Gastrocnemius medialis (tissue), 4 donors: ENCODE measurements at places on chromosomes 4 and X. TPM values are rescaled to one million over a fixed set of nuclear protein-coding genes. Genes with fewer than 3 reads are reported as not detected.

GRCh38 chrX:53474707-53475106 lies 40.5 kb upstream of the HSD17B10 start:
- no peak for DNase-seq

GRCh38 chr4:100742045-100742444 lies 224.2 kb upstream of the EMCN start:
- no peak for DNase-seq

DNA sequence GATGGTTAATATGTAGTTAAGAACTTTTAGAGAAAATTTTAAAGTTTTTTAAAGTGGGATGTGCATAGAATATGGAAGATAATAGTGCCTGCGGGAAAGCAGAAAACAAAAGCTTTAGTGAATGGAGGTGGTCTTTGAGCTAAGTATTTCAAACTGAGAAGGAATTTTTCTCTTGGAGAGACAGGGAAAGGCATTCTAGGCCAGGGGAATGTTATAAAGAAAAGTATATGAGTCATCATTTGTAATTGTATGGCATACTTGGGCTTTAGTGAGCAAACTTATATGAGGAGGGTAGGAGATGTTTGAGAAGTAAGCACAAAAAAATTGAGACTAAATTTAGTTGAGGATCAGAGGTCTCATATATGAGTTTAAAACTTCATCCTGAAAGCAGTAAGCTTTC lies 467.0 kb downstream of the PPARGC1A start:
- DNase-seq = no peak

GRCh38 chr4:157806184-157806583 lies 366.6 kb downstream of the GASK1B start:
- no peak for DNase-seq

DNA sequence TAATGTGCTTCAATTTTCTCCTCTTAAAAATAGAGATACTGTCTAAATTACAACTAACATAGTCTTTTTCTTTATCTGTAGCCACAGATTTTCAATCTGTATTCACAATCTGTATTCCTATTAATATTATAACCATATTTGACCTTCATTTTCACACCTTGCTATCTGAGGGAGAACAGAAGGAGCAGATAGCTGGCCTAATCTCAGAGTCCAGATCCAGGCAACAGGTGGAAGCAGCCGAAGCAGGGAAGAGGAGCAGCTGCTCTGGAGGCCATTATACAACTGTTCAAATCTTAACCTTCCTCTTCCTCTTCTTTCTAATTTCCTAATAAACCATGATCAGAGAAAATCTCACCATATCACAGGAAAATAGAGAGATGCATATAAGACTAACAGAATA lies 14.2 kb downstream of the SEPSECS start:
- no peak for DNase-seq

- DNase-seq = no peak
Measured at GRCh38 chr4:118921786-118922185, 33.1 kb downstream of the SYNPO2 start.

GRCh38 chr4:67869580-67870190 lies 14.1 kb downstream of the TMPRSS11D start:
- DNase-seq = no peak

DNA sequence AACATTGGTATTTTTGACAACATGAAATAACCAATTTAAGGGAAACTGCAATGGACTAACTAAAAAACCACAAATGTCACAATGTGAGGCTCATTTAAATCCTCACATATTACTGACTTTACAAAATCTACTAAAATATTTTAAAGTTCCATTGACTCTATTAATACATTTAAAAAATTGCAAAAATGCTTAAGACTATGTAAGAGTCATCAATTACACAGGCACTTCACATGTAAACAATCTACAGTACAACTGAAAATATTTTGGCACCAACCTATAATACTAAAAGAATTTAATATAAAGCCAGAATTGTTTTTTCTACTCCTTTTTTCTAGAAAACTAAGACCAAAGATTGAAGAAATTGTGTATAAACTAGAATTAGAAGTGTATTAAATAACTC lies 76.8 kb upstream of the RBMXL3 start:
- DNase-seq = no peak

- DNase-seq = no peak
Measured at GRCh38 chrX:141642979-141643378, 53.5 kb downstream of the SPANXA2 start.

KLHL13 gene
- total RNA-seq = 1.0 TPM

ZNF280C gene
- 3.8 TPM for total RNA-seq

PDE5A gene
- total RNA-seq = 5.6 TPM

GYG2 gene
- total RNA-seq = 0.67 TPM

MAGED1 gene
- total RNA-seq = 18.9 TPM

DUSP9 gene
- total RNA-seq = not detected
